ENCODE measurements at places on chromosomes 3 and 15.

- DNase-seq, result peak; percentile 80
Observed at GRCh38 chr15:72199721-72200212, 2.2 kb upstream of the GRAMD2A start.

DNA sequence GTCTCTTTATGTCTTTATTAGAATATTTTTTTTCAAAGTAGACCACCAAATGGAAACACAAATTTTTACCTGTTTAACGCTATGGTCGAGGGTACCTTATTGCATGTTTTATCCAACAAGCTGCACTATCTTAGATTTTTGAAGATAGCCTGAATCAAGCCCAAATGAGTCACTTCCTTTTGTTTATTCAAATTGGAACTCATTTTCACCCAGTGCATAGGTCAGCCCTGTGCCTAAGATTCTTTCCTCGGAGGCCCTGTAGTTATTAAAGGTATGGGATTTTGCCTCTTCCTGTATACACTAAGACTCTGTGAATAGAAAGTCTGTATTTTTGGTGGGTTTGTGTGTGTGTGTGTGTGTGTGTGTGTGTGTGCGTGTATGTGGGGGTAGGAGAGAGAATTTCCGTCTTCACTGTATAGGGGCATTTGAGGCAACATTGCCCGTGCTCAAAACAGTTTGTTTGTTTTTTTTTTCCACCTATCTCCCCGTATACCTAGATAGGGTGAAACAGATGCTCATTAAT lies 358.0 kb upstream of the CADM2 start:
- no peak for DNase-seq

DNA sequence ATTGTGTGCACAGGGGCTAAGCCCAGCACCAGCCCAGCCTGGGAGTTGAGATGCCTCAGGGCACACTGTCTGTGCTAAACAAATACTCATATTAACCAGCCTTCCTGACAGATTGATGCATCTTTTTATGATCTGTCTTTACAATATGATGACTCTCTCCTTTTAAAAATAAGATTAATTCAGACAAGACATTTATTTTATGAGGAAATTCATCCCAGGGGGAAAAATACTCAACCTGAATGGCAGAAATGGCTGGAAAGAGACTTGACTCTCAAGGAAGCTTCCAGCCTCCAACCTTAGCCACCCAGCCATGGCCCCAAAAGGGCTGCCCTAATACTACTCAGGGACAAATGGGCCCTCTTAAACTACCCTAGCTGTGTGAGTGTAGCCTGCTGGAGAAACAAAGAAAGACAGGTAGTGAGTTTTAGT lies 46.9 kb downstream of the NOX5 start:
- DNase-seq, result no peak

DNA sequence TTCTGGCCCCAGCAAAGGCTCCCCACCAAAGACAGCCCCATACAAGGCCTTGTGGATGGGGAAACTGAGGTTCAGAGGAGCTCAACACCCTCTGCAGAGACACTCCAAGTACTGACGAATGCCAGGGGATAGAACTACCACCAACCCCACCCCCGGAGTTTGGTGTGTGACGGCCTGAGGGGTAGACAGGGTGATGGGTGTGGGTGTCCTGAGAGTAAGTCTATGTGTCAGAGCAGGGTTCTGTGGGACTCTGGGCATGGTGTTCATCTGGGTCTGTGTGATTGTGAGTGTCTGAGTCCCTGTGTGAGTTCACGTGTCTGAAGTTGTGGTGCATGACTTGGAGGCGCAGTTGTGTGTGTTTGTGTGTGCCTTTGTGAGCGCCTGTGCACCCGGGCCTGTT lies 7.4 kb downstream of the PTH1R start:
- no peak for DNase-seq

GRCh38 chr3:106765342-106765741 lies 611.9 kb upstream of the CCDC54 start:
- no peak for DNase-seq

DNA sequence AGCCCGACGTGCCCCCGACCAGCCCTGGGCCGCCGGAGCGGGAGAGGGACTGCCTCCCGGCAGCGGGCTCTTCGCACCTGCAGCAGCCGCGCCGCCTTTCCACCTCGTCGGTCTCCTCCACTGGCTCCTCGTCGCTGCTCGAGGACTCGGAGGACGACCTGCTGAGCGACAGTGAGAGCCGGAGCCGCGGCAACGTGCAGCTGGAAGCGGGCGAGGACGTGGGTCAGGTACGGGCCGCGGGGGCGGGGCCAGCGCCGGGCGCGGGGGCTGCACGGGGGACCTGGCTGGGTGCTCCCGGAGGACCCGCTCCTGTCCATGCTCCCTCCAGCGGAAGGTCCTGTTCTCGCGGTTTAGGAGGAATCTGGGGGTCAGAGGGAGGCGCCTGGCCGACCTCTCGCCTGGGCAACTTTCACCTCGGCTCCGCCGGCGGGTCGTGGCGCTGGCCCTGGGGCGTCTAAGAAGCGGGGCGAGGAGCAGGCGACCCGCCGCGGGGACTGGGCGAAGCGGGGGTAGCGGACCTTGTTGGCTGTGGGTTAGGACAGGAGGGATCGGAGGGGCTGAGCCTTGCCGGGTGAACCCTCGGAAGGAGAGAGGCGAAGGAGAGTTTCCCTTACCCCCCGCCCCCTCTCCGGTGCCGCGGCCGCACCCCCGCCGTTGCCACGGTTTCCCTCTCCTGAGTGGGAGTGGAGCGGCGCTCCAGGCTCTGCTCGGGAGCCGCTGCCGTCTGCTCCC lies 682 bp downstream of the ITPKA start:
- DNase-seq, result no peak

DNA sequence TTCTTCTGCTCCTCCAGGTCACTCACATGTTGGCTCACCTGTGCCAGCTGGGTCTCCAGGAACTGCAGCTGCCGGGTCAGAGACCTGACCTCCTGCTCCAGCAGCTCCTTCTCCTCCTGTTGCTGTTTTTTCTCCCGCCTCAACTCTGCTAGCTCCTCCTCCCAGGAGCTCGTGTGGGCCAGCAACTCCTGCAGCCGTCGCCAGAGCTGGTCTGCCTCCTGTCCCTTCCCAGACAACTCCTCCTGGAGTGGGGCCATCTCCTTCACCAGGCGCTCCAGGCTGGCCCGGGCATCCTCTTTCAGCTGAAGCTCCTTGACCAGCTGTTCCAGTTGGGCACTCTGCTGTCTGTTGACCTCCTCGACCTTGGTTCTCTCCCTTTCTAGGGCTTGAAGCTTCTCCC lies 24.5 kb downstream of the CXCR6 start:
- no peak for DNase-seq

- no peak for DNase-seq
Observed at GRCh38 chr15:57704441-57704840, 2.1 kb upstream of the POLR2M start.

DNA sequence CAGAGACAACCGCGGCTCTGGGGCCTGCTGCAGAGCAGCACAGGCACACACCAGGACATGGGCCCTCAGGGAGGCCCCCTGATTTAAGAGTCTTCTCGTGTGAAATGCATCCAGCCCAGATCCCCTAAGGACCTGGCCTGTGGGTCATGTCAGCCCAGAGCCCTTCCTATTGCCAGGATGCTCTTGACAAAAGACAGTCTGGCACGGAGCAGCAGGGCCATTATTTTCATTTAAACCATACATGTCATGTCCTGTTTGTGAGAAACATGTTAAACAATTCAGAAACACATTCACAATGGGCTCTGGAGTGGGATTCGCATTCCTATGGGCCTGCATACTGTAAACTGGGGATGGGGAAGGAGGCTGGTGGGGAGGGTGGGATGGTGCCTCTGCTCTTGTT lies 367.4 kb upstream of the WNT5A start:
- DNase-seq, result no peak

- DNase-seq, result no peak
Observed at GRCh38 chr3:188890572-188891270, 281.1 kb upstream of the TPRG1 start.

DNA sequence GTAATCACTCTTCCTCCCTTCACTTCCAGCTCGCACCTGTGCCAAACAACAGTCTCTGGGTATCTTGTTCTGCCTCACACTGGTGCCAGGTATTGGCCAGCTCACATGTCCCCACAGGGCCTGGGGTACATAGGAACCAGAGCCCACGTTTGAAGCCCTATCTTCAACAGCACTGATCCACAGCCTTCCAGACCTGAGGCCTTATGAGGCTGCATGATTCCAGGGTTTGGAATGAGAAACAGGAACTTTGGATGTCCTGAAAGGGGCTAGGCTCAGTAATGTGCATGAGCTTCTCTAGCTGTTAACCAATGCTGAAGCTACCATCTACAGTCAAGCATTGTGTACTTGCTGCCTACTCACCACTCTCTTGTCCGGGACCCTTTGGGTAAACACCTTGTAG lies 92.4 kb downstream of the GPR156 start:
- no peak for DNase-seq

DNA sequence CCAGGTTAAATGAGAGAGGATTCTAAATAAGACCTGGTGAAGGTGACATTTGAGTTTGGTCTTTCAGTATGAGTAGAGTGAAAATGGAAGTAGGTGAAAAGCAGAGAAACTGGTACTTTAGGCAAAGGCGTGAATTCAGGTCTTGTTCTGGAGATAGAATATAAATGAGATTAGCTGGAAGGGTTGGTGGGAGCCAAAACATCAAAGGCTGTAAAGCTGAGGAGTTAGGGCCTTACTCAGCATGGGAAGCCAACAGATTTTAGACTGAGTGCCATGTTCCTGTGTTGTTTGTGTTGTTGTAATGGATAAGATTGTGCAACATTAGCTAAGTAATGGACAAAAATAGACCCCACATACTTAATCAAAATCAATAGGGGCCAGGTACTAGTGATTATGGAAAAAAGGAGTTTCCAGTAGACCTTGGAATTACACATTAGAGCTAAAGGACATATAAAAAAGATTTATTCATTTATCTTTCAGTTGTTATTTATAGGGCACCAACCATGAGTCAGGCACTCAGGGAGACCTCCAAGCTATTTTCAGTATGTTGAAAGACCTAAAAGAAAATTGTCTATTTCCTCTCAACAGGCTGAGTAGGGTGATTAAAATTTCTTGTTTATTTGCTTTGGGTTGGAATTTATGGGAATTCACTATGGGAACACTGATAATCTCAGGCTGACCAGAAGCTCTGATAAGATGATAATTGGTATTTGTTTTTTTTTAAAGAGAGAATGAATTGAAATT lies 20.8 kb downstream of the ARL14 start:
- no peak for DNase-seq

DNA sequence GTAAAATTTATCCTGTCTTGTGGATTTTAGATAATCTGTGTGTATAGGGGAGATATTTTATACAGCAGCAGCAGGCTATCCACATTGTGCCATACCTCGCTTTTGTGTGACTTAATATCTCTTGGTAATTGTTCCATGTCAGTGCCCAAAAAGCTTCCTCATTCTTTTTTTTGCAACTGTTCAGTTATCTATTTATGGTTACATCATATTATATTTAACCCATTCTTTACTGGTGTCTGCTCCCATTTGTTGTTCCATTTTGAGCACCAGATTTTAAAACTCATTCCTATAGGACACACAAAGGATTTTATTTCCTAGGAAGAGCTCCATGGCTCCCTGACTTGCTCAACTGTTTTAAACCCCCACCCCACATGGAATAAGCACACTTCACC lies 86.3 kb upstream of the RASGRP1 start:
- DNase-seq, result no peak

- no peak for DNase-seq
Observed at GRCh38 chr3:146504498-146505197, 35.3 kb upstream of the PLSCR2 start.

GRCh38 chr3:87076946-87077345 lies 86.0 kb upstream of the VGLL3 start:
- DNase-seq, result no peak

DNA sequence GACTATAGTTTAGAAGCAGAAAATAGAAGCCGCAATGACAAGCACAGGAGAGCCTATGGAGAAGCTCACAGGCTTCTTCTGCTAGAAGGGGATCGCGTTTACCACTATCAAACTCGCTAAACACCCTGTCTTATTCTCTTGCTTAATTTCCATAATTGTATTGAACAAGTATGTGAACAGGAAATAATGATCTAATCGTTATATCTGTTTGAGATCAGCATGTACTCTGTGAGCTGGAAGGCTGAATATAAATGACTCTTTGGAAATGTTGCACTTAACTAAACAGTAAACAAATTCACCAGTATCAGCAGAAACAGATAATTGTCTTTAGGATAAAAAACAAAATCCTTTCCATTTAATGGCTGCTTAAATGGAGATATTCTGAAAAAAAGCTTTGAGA lies 15.0 kb downstream of the NEK10 start:
- no peak for DNase-seq

GRCh38 chr3:51568036-51568435 lies 29.5 kb downstream of the RAD54L2 start:
- no peak for DNase-seq

DNA sequence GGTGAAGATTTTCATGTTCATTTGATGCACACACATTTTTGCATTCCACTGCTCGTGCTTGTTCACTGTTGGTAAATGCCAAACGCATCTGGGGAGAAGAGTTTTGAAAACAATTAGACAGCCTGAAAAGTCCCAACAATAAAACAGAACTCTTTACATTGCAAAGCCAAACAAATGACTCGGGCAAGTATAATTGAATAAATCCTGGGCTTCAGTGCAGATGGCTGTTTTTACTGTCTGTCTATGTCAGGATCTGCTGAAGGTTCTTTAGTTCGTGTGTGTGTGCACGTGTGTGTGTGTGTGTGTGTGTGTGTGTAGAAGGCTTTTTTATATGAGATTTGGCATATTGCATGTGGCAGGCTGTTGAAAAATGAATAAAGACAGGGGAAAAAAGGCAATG lies 277.5 kb upstream of the CDIN1 start:
- DNase-seq, result no peak

GRCh38 chr3:112508261-112508660 lies 9.0 kb upstream of the BTLA start:
- DNase-seq, result no peak

- DNase-seq, result no peak
Observed at GRCh38 chr3:76245073-76245472, 459.7 kb upstream of the ZNF717 start.

DNA sequence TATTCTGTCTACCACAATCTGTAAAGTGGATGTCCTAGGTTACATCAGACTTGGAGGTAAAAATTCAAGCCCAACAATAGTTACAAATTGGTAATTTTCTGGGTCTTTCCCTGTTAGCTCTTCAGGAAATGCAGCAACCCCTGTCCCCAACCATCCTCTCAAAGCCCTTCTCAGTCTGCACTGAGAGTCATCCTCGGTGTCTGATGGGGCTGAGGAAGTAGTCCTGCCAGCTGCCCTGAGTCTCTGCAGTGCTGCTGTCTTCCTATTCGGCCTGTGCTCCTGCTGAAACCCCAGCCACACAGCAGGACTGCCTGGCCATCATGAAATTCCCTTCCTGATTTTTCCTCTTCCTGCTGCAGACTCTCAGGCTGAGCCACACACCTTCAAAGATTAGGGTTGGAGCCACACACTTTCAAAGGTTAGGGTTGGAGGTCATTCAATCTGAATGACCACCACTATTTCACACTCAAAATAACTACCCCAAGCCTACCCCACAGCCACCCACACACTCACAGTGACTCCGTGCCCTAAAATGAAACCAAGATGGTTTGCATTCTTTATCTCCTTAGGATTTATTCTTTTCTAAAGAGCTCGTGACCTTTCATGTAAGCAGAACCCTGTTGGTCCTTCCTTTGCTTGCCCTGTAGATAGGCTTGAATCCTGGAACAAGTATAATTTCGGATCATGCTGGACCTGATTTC lies 17.6 kb downstream of the TRIM42 start:
- no peak for DNase-seq

- DNase-seq, result no peak
Observed at GRCh38 chr15:67779549-67780111, 45.7 kb upstream of the SKOR1 start.

- no peak for DNase-seq
Observed at GRCh38 chr15:73658645-73659044, 25.5 kb upstream of the NPTN start.

GRCh38 chr3:157753787-157754136 lies 250.5 kb upstream of the VEPH1 start:
- DNase-seq, result no peak
